ENCODE measurements at places on chromosomes 5 and 9.

GRCh38 chr5:71719063-71719964, at the start of gene CARTPT:
Gene CARTPT (plus strand): TSS chr5:71719275. CDS start chr5:71719294, 19 bp downstream.
- DNase-seq, result no peak

GRCh38 chr9:133423216-133423615, 1.0 kb downstream of the ADAMTS13 start:
- no peak for DNase-seq

DNA sequence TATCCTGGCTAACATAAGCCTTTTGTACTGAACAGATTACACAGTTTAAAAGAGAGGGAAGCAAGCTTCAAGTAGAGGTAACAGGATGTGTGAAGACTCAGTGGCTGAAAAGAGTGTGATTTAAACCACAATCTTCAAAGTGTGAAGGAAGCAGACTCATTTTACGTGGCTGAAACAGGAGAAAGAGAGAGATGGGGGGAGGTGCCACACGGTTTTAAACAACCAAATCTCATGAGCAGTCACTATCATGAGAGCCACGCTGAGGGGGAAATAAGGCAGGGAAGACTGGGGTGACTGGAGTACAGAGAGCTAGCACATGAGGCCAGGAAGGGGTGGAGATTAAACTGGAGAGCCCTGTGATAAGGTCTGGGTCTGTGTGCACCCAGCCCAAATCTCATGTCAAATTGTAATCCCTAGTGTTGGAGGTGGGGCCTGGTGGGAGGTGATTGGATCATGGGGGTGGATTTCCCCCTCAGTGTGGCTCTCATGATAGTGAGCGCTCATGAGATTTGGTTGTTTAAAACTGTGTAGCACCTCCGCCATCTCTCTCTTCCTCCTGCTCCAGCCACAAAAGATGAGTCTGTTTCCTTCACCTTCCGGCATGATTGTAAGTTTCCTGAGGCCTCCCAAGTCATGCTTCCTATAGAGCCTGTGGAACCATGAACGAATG, 318.6 kb upstream of the CD180 start:
- peak; percentile 23 for DNase-seq

DNA sequence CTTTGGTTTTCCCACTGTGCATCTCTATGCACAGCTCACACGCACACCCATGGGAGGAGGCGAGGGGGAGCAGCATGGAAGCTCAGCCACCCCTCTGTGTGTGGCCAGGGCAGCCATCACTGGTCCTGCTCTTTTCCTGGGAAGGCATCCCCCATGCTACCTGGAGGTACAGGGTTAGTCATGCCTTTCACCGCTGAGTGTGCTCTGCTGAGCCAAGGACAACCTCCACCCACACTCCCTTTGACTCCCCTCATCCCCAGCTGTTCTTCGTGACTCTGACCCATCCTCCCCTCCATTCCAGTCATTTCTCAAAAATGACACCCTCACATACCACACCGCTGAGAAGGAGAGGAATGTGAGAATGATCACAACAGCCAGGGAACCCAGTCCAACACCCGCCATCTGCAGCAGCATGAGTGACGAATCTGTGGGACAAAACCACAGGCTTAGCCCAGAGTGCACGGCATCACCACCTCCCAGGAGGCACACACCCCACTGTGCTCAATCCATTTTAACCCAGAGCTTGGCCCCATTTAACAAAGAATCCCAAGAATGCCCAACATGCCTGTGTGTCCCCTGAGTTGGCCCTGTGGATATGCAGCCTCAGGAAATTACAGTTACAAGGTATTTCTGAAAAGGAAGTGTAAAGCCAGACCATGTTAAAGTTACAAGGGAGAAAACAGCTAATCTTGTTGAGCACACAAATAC, 133.4 kb downstream of the SUSD1 start:
- DNase-seq, result no peak

- no peak for DNase-seq
Measured at GRCh38 chr5:59753599-59753998, 139.9 kb downstream of the PDE4D start.

DNA sequence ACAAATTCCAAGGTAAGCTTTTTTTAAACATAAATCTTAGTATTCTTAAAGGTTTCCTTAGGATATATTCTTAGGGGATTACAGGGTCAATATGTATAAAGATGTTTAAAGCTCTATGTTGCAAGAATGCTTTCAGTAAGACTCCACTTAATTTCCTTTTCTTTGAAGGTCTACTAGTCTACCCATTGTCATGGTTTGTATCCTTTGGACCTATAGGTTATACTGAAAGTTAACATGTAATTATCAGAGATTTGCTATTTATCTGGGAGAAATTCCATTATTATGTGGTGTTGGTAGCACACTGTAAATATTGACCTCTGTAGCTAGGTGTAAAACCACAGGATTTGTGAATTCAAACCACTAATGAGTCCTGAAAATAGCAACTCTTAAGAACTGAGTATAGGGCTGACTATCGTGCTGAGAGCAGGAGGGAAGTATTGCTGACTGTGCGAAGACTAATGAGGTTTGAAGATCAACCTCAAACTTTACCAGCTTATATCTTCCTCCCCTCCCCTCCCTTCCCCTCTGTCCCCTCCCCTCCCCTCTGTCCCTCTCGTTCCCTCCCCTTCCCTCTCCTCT, 85.6 kb downstream of the GADD45G start:
- no peak for DNase-seq

- DNase-seq, result no peak
Measured at GRCh38 chr5:156529892-156530291, 202.9 kb downstream of the SGCD start.

GRCh38 chr9:123080444-123080843, 47.0 kb downstream of the GPR21 start:
- DNase-seq, result no peak

- no peak for DNase-seq
Measured at GRCh38 chr5:9282211-9282610, 263.7 kb downstream of the SEMA5A start.

DNA sequence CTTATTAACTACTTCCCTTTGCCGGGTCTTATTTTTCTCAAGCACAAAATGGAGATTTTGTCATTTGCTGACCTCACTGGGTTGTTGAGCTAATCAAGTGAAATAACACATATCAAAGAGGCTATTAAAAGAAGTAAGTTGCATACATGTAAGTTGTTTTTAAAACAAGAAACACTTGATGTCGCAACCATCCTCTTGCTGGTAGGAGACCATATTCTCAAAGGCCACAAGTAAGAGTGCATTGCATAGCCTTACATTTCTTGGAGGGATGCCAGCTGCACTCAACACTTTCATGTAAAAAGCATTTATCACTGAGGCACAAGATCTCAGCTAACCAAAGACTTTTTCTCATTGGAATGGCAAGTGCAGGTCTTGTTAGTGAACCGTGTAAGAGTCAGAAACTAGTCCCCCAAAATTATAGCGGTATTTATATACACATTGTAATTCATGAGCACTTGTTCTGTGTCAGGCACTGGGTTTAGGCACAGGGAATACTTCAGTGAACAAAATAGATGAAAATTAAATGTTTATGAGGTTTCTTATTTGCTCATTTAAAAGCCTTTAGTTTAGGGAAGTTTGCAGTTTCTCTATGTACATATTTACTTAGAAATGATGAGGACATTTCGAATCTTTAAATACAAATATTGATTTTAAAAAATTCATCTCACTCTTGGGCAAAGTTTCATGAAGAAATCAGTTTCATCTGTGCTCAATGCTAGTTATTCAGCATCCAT, 72.0 kb downstream of the ZFAND5 start:
- no peak for DNase-seq

GRCh38 chr9:101902051-101902450, 163.6 kb upstream of the GRIN3A start:
- no peak for DNase-seq

DNA sequence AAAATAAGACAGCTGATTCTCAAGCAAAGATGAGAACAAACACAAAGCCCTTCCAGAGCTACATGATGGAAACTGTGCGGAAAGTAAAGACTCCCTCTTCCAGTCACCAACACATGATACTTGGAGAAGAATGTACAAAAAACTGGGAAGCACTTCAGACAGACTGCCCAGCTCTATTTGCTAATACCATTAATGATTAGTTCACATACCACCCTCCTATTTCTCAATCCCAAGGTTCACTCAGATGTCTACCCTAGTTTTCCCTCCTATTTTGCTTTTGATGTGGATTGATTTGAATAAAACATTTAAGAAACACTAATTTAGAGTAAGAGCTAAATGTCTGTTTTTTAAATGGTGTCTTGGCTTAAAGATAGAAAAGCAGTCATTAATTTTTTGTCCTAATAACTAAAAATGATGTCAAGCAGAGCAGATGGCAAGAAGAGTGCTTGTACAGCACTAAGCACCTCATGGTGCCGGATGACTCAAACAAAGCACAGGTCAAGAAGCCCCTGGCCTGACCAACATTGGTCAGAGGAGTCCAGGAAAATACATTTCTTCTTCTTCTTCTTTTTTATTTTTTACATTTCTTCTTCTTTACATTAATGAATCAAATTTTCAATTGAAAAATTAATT, 639.4 kb downstream of the PDE4D start:
- DNase-seq, result no peak

GRCh38 chr5:34609951-34610441, 46.1 kb upstream of the RAI14 start:
- DNase-seq, result no peak

- DNase-seq, result no peak
Measured at GRCh38 chr5:172102913-172103626, 85.0 kb downstream of the STK10 start.

GRCh38 chr9:84140535-84141101, 160.0 kb downstream of the RMI1 start:
- DNase-seq, result no peak

DNA sequence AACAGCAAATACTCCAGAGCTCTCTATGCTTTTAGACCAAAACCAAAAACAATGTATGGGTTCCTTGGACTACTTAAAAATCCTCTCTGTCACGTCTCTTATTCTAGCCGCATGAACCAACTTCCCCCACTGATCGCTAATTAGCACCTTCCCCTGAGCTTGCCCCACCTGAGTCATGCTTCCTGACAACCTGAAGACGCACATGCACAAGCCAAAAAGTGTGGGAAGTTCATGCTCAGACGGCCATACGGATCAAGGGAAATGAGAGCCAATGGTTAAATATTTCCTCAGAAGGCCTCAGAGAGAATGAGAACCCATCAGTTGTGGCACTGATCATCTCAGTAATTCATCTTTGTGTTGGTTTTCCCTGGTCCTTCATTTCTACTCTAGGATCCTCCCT, 199.7 kb downstream of the BNC2 start:
- no peak for DNase-seq

GRCh38 chr9:2618289-2618688, 3.3 kb upstream of the VLDLR start:
- no peak for DNase-seq

DNA sequence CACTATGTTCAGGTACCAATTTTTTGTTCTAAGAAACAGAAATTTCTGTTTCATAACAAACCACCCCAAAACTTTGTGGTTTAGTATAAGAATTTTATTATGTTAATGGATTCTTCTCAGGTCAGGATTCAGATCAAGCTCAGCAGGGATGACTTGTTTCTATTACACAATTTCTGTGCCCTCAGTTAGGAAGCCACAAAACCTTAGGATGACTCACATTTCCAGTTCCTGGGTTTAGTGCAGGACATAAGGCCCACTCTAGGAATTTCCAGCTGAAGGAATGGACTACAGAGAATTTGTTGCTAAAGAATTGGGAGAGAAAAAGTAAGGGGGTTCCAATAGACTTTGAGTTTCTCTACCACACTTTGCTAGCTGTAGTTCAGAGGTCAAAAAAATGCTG, 629.3 kb downstream of the ANXA1 start:
- DNase-seq, result no peak

GRCh38 chr5:14741801-14742440, 77.4 kb downstream of the OTULIN start:
- no peak for DNase-seq

GRCh38 chr5:96297290-96297689, 135.8 kb downstream of the PCSK1 start:
- no peak for DNase-seq

DNA sequence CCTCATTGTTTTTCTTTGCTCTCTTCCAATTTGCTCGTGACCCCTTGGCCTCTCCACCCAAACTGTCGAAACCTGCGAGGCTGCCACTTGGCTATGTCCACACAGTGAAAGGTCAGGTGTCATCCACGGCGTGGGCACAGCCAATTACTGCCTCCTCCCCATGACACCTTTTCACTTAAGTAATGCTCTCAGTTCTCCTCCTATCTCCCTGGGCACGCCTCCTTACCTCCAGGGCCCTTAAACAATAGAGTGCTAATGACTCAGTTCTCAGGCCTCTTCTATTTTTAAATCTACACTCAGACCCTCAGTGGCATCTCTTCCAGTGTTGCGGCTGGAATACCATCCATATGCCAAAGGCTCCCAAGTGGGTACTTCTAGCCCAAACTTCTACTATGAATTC, 256.8 kb downstream of the ROR2 start:
- no peak for DNase-seq

DNA sequence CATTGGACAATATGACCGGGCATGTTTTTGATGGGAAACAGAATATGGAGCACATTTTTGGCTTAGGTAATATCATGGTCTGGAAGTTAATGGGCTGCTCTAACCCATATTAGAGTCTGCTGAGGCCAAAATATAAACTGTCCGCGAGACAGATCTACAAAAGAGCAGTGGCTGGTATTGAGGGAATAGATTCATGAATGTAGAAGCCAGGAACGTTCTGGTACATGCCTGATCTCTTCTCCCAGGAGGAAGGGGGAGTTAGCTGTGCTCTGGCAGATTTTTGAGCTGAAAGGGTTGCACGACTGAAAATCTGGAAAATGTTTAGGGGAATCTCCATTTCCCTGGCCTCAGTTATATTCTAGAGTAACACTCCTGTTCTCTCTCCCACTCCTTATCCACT, 42.9 kb upstream of the ZFR start:
- no peak for DNase-seq

DNA sequence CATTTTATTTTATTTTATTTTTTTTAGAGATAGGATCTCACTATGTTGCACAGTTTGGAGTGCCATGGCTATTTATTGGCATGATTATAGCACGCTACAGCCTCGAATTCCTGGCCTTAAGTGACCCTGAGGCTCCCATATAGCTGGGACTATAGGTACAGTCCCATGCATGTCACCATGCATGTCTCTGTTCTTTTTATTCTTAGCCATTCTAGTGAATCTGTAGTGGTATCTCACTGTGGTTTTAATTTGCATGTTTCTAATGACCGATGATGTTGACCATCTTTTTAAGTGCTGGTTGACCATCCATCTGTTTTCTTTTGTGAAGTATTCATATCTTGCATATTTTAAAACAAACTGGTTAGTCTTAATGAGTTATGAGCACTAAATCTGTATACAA, 76.1 kb downstream of the SLC44A1 start:
- no peak for DNase-seq

- DNase-seq, result no peak
Measured at GRCh38 chr5:132506094-132506692, 15.6 kb upstream of the IRF1 start.
